ENCODE measurements at places on chromosomes 2 and 18.
A peak's percentile ranks its signal among the peaks of the same experiment; 100 is the strongest.

DNA sequence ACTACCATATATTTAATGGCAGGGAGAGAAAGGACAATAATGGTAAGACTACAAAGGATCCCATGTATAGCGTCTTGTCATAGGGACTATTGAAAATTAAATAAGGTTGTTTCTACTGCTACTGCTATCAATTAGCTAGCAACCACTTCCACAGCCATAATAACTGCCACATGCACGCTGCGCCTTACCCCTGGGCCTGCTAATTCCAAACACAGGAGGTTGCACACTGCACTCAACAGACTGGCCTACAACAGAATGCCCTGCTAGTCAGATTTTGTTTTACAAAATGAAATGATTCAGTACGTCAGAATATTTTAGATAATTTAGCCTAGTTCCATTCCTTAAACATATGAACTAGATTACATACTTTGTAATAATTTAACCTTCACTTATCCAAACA lies 121.0 kb upstream of the SMAD7 start:
- DNase-seq, result no peak

DNA sequence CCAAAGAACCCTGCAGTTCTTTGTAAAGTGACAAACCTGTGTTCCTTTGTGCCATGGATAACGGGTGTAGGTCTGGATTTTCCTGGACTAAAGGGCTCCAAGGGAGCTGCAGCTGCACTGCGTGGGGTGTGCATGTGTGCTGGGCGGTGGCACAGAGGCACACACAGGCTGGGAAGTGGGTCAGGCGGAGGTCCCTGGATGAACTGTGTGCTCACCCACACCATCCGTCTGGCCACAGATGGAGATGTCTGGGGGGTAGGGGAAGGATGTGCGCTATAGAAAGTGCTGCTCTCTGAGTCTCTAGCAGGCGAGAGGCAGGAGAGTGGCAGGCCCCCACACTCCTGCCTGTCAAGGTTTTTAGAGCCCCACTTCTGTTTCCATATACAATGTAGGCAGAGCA lies 137.2 kb downstream of the LOXHD1 start:
- DNase-seq, result no peak

- DNase-seq, result no peak
These were observed 19.4 kb downstream of the CFLAR start for GRCh38 chr2:201135386-201135785.

DNA sequence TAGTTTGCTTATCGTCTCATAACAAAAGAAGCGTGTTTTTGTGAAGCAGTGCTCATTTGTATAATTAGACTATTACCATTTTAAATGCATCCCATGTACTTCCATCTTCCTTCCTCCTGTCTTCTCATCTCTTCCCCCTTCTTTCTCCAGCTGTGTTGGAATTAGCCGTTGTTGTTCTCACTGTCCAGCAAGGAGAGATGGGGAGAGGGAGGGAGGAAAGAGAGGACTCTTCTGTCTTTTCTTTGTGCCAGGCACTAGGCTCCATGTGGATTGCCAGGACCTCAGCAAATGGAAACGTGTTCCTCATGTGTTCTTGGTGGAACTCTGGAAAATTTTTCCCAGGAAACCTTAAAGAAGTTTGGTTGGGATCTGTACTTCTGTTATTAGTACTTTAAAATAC lies 131.7 kb downstream of the PHLPP1 start:
- DNase-seq, result no peak

DNA sequence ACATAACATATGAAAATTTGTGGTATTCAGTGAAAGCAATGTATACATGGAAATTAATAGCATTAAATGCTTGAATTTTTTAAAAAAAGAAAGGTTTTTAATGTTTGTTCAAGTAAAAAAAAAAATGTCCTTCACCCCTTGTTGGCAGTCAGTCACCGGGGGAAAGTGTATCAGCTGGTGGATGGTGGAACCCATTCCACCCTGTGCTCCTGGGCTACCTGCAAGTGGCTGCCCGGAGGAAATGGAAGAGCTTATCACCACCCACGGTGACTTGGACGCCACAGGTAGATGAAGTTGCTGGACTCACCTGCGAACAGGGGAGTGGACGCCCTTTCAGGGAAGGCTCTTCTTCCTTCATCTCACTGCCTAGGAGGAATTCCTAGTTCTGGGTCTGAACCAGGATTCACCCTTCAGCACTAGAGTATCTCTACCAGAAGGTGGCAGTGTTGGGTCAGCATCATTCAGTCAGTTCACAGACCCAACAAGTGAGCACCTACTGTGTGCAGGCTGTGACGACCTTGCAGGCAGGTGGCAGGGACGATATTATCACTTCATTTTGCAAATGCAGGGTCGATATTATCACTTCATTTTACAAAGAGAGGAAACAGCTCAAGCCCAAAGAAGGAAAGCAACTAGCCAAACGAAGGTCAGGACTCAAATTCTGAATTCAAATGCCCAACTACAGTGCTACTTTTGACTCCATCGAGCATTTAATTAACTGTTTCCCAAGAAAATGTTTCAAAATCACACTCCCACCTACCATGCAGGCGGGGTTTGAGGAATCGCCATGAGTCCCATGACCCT lies 35.8 kb downstream of the CIB4 start:
- DNase-seq, result peak; percentile 67

- DNase-seq, result peak; percentile 68
These were observed 1668.7 kb downstream of the SUCLG1 start for GRCh38 chr2:82790206-82791021.

DNA sequence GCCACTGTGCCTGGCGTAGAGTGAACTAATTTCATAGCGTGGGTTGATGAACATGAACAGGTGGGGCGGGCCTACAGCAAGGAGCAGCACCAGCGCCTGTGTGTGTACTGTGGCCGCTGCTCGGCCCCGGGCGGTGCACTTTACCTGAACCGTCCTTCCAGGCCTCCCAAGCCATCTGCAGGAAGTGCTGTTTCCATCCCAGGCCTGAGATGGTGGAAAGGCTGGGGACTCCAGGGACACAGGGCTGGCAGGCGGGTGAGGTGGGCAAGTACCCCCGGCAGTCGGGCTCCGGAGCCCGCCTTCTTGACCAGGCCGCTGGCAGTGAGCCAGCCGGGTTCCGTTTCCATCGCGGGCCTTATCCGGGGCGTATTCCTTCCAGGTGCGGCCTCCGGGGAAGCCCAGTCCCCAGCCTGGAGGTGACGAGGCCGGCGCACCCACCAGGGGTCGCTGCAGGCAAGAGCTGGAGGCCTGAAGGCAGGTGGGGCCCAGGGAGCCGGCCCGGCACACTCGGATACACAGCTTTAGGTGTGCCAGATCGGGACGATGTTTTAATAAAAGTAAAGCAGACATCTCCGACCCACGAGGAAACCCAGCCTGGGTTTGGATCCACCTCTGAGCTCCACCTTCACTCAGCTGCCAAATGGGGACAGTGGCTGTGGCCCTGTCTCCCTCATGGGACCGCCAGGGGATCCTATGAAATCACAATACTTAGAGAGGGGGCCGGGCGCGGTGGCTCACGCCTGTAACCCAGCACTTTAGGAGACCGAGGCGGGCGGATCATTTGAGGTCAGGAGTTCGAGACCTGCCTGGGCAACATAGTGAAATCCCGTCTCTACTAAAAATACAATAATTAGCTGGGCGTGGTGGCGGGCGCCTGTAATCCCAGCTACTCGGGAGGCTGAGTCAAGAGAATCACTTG lies 22.7 kb upstream of the PDIA6 start:
- DNase-seq, result peak; percentile 59

DNA sequence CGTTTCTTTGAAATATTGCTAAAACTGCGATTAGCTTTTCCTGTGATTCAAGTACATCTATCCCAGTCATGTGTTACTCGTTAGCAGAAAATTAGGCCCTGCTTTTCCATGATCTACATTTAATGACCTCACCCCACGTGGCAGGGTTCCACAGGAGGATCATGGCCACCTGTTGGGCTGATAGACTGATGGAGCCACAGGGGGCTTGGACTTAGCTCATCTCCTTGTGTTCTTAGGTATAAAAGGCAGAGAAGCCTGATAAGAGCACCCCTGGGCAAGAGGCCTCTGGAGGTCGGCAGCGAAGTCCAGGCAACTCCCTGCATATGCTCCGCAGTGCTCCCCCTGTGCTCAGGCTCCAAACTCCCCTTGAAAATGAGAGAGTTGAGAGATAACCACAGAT lies 12.9 kb downstream of the FZD7 start:
- no peak for DNase-seq
